ENCODE measurements at places on chromosomes 7 and 10. TPM values are rescaled to one million over a fixed set of nuclear protein-coding genes. Genes with fewer than 3 reads are reported as not detected.

DNA sequence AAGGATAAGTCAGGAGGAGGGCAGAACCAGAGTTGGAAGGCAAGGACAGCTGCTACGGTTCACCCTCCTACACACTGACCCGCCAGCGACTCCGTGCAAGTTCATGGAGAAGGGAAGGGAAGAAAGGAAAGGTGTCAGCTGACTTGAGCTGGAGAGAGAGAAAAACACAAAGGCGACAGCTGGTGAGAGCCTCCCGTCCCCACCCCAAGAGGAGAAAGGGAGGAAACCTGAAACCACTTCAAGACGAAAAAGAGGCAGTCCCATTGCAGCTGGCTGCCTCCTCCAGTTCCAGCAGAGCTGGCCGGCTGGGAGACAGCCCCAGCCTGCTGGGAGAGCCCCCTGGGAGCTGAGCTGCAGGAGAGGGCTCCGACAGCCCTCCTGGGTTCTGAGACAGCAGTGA lies 75.2 kb downstream of the PARD3 start:
- ATAC-seq = no peak

GRCh38 chr10:60606343-60607080 lies 171.8 kb upstream of the CDK1 start:
- ATAC-seq = no peak

DNA sequence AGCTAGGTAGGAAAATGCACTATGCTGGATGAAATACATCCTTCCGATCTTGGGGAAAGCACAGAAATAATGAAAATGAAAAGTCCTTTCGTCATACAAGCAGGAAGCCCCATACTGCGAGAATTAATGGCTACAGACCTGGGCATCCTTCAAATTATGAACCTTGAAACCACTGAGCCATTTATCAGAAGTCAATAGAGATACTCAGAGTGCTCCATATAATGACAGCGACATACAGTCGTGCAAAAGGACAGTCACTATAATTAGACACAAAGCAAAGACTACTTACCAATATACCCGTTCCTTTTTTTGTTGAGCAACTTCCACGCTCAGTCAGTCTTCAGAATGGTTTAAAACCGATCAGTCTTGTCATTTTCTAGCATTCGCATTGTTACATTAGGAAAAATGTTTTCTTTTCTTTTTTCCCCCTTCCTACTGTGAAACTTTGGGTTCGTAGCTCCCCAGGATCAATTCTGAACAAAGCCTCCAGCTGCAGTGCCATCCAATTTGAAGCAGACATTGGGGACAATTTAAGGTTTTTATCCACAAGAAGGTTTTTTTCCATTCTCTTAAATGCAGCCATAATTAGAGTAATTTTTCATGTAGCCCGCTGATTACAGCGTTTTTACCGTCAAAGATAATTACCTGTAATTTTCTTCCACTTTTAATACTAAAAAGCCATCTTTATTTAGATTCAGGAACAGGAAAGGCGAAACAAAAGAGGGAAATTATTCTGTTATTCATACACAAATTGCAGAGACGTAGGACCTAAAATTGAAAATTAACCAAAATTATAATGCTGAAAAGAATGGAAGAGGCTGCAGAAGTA lies 6.4 kb downstream of the DLX6 start:
- ATAC-seq = no peak

- ATAC-seq = peak; percentile 67
These were observed 10.2 kb downstream of the CRYGN start for GRCh38 chr7:151429560-151430331.

DNA sequence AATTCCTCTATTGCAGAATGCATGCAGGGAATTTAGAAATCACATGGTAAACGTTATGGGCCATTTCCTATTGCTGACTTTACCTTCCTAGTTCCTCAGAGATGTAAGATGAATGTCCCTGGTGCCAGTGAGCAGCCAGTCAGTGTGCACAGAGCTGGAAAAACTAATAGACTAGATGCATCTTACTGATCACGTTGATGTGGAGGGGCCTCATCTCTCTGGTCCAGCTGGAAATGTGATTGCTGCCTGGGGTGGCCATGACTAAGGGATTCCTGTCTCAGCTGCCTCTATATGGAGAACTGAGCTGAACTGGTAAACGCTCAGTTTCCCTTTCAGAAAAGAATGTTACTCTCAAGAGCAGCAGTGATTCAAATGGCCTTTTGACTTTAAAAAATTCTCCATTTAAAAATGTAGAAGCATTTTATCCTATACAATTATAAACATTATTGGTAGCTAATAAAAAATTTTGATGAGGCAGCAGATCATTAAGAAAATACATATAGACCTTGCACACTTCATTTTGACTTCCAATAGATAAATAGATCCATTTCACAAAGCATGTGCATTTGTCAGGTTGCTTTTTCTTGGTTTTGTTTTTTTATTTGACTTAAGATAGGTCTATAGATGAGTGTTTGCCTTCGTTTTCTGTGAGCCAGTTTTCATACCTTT lies 80.5 kb upstream of the INSYN2A start:
- no peak for ATAC-seq

DNA sequence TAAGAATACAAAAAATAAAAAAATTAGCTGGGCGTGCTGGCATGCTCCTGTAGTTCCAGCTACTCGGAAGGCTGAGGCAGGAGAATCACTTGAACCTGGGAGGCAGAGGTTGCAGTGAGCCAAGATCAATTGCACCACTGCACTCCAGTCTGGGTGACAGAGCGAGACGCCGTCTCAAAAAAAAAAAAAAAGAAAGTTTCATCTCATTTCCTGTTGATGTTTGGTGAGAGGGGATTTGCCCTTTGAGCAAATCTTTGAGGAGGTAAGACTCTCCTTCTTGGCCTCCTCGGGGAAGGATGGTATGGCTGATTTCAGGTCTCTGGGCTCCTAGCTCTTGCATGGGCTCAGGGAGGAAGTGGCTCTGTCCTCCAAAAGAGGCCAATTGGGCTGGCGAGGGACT lies 3.6 kb upstream of the GRID2IP start:
- ATAC-seq = no peak

- no peak for ATAC-seq
These were observed 324.0 kb upstream of the POT1 start for GRCh38 chr7:125253452-125254190.

DNA sequence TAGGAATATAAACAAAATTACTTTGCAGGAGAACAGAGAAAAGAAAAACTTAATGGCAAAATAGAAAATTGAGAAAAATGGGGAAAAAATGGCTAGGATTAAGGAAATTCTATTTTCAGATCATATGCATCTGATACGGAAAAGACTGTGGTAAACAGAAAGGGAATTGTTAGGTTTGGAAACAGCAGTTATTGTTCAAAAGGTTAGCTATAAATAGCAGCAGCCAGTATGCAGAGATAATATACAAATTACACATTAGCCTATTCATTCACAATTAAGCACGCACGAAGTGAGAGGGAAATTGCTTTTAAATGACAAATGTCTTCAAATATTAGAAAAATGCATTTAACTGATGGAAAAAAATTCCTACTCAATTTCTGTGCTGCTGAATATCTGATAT lies 224.1 kb upstream of the FAM3C start:
- ATAC-seq = no peak

- ATAC-seq = no peak
These were observed 930 bp downstream of the KNDC1 start for GRCh38 chr10:133160826-133161471.

DNA sequence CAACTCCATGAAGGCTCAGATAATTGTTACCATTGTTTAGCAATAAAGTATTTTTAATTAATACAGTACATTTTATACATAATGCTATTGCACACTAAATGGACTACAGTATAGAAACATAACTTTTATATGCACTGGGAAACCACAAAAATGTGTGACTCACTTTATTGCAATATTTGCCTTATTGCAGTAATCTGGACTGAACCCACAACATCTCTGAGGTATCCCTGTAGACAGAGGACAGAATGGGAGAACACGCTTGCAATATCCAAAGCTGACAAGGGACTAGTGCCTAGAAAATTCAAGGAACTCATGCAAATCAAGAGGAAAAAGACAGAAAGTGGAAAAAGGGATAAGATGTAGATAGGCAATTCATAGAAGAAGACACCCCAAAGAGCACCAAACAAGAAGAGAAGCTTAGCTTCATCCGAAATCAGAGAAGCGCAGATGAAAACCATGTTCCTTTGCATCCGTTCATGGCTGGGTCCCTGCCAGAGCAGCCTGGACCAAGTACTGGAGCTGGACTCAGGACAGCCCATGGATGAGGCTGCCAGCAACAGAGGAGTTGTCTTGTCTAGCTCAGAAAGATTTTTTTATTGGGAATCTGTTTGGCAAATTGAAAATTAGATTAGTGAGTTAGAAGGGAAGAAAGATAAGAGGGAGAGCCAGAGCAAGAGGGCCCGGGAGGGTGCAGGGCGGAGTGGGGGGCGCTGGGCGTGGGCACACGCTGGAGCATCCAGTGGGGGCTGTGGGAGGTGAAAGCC lies 16.0 kb upstream of the GALNTL5 start:
- no peak for ATAC-seq

DNA sequence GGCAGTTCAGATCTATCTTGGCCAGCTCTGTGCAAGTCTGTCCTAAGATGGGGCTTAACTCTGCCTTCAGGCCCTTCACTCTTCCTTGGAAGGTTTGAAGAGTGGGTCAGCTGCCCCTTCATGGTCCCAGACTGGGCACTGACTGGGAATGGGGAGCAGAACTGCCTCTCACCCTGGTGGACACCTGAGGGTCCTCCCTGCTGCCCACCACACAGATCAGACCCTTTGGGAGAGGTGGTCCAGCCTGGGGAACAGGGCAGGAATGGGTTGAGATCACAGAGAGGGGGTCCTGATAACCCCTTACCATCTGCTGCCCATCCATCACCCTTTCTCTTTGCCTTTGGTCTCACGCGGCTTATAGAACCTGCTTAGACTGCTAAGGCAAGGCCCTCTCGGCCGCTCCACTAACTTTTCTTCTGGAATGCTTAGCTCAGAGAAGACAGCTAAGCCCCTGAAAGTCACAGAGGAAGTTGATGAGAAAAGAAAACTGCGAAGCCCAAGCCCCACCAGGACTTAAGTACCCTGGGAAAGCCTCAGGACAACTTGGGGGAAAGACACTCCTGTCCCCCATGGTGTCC lies 402 bp upstream of the CDHR1 start:
- no peak for ATAC-seq

The MKRN1 gene
- total RNA-seq = 77.6 TPM

The SP8 gene
- total RNA-seq = not detected

The CHST12 gene
- 8.5 TPM for total RNA-seq

The PCDH15 gene
- not detected for total RNA-seq

The CDK1 gene
- total RNA-seq = 104 TPM

The GNGT1 gene
- total RNA-seq = not detected

The HTRA1 gene
- not detected for total RNA-seq

The CPA5 gene
- 27.6 TPM for total RNA-seq

The SYT15B gene
- 0.11 TPM for total RNA-seq

The GIMAP6 gene
- 42.3 TPM for total RNA-seq

Data from activated T-helper 17 cell treated with anti-CD3 and anti-CD28 coated beads, Interleukin-2, amount 50 U/mL, for 72 hours (primary cell).